ENCODE measurements at places on chromosomes 1 and 21.

- DNase-seq = no peak
Measured at GRCh38 chr1:53626616-53627015, 112.3 kb downstream of the GLIS1 start.

GRCh38 chr1:94854458-94855306, 34.5 kb downstream of the SLC44A3 start:
- peak; percentile 78 for DNase-seq

- peak; percentile 68 for DNase-seq
Measured at GRCh38 chr1:166479052-166479631, 312.3 kb upstream of the FAM78B start.

DNA sequence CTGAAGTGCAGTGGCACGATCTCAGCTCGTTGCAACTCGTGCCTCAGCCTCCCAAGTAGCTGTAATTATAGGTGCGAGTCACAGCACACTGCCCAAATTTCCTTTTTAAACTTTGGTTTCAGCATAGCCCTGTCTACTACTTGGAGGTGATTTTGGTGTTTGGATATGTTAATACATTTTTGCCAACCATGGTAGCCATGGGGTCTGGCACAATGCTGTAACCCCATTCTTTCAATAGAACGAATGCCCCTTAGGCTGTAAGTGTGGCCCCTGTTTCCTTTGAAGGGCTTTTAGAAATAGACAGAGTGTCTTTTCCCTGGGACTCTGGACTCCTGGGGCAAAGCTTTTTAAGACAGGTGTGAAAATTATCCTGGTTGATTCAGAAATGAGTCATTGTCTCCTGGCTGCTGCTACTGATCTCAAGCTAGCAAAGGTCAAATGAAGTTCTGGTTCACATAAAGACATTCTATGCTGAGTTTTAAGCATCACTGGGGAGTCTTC, 141.1 kb upstream of the RUNX1 start:
- DNase-seq = no peak
